ENCODE measurements at places on chromosomes 2 and 18.

- DNase-seq: no peak
These were observed 463.2 kb upstream of the CDH7 start for GRCh38 chr18:65287652-65288051.

GRCh38 chr2:224901121-224901676 is 141.1 kb downstream of the DOCK10 start:
- no peak for DNase-seq

- DNase-seq: no peak
These were observed 144.9 kb downstream of the SEPTIN10 start for GRCh38 chr2:109468893-109469292.

- no peak for DNase-seq
These were observed 61.7 kb downstream of the STK39 start for GRCh38 chr2:168185583-168186274.

- DNase-seq: no peak
These were observed 884.3 kb downstream of the DCC start for GRCh38 chr18:53224128-53224778.

DNA sequence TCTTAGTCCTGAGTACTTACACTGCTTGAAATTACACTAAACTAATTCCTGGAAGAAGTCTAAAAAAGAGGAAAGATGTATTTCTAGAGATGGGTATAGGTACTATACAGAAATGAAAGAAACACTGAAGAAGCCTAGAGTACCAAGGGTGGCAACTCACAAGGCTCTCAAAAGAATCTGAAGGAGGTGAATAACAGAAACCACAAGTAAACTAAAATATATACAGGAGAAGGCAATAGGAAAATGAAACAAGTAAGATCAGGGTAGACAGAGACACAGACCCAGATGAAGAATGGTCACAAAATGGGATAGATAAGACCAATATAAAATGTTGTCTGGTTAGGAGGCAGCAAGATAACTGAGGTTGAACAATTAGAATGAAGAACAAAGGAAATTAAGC is 59.9 kb downstream of the USP37 start:
- no peak for DNase-seq

GRCh38 chr18:69358212-69358895 is 42.3 kb upstream of the DOK6 start:
- DNase-seq: no peak

- DNase-seq: no peak
These were observed 30.7 kb upstream of the STEAP3 start for GRCh38 chr2:119192893-119193292.

DNA sequence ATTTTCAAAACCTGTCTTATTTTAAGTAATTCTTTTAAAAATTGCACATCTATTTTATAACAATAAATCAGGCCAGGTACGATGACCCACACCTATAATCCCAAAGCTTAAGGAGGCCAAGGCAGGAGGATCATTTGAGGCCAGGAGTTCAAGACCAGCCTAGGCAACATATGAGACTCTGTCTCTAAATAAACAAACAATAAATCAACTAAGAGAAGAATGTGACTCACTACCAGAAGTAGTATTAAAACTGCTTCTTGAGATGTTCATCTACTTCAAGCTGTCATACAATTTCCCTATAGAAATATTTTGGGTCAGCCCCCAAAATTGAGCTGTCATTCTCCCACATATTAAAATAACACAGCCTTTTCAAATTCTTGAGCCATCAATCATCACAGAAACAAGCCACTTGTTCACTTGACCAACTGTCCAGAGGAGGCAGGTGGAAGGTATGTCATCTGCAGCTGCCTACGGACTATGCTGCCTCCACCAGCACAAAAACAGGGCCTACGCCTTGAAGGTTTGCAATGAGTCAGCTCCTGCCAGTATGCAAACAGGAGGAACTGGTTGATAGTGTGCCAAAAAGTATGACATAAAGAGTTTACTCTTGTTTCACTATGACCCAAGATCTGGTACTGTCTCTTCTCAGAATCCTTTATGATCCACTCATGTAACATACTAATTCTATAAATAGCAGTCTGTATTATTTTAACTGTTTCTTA is 33.6 kb downstream of the KIDINS220 start:
- peak; percentile 33 for DNase-seq

- no peak for DNase-seq
These were observed 210.7 kb upstream of the SALL3 start for GRCh38 chr18:78768656-78769501.

- DNase-seq: no peak
These were observed 221.6 kb downstream of the RAD51AP2 start for GRCh38 chr2:17296686-17297085.

DNA sequence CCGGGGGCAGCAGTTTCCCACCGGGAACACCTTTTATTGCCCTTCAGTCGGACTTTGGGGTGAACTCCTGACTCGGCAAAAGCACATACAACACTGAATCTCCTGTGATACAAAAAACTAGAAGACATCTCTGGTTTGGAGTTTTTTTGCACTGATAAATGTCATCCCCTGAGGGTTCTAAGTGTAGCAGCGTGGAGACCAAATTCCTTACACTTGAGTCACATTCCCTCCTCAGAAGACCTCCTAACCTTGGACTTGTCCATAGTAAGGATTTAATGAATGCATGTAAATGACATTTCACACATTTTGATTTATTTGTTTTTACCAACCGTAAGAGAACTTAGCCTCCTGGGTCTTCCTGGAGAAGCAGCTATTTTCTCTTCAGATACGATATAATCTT is 54.0 kb upstream of the GPR45 start:
- no peak for DNase-seq

Data from activated T-cell treated with anti-CD3 and anti-CD28 coated beads for 48 hours (primary cell).